ENCODE measurements at places on chromosomes 7 and 10.

GRCh38 chr7:880450-880849 lies 4.1 kb downstream of the GET4 start:
- DNase-seq, result no peak

GRCh38 chr10:4191354-4191753 lies 406.3 kb upstream of the KLF6 start:
- DNase-seq, result no peak

GRCh38 chr10:92550924-92551323 lies 23.0 kb downstream of the IDE start:
- DNase-seq, result no peak

DNA sequence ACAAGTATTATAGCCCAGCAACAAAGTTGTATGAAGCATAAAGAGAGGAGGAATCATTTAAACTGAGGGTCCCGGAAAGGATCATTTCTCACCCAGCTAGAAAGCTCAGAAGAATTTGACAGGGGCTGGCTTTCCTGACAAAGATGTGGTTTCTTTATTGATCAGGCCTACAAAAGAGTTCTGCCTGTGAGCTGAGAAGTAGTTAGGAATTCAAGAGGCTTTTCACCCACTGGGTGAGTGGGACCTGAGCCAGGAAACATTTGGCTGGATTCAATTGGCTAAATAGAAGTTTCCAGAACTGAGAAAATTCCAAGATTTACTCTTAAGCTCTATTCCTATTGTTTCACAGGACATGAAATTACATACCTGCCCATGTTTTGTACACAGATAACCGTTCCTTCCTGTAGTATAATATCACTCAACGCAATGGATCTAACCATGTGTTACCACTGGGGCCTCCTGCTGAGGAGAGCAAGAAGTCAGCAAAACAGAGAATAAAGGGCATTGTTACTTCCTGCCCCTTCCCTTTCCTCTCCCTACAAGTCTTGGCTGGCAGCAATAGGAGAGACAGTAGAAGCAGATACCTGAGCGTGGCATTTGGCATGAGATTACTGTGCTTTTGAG lies 53.9 kb upstream of the PAPSS2 start:
- no peak for DNase-seq

GRCh38 chr7:2734084-2734686 lies 46.2 kb downstream of the AMZ1 start:
- DNase-seq, result no peak
